H54 (cell line): ENCODE measurements at places on chromosomes 2 and 18.

- DNase-seq: no peak
Measured at GRCh38 chr2:73969356-73969755, 15.4 kb upstream of the TET3 start.

- no peak for DNase-seq
Measured at GRCh38 chr2:118246726-118247125, 158.5 kb downstream of the INSIG2 start.

- DNase-seq: no peak
Measured at GRCh38 chr18:46502444-46502843, 154.6 kb downstream of the LOXHD1 start.

- DNase-seq: no peak
Measured at GRCh38 chr2:47063538-47063930, 91.6 kb downstream of the STPG4 start.

GRCh38 chr2:207037896-207038295 is 98.6 kb downstream of the CPO start:
- DNase-seq: no peak

DNA sequence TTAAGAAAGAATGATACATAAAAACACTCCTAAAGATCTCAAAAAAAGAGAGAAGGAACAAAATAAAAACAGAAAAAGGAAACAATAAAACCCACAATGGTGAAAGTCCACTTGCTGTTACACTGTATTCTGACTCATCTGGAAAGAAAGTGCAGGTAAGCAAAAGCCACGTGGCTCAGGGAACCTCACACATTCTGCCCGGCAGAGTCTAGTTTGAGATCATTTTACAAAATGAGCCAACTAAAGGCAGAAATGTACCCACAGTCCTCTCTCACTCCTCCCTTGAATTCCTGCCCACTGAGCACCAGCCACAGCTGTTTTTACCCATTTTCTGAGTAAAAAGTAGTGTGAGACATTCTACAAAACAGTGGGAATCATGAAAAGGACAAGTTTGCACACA is 10.0 kb downstream of the KCNH7 start:
- DNase-seq: no peak

GRCh38 chr2:180334514-180334913 is 327.4 kb upstream of the CWC22 start:
- DNase-seq: no peak

GRCh38 chr2:171547720-171548119 is 25.4 kb downstream of the CYBRD1 start:
- DNase-seq: no peak

DNA sequence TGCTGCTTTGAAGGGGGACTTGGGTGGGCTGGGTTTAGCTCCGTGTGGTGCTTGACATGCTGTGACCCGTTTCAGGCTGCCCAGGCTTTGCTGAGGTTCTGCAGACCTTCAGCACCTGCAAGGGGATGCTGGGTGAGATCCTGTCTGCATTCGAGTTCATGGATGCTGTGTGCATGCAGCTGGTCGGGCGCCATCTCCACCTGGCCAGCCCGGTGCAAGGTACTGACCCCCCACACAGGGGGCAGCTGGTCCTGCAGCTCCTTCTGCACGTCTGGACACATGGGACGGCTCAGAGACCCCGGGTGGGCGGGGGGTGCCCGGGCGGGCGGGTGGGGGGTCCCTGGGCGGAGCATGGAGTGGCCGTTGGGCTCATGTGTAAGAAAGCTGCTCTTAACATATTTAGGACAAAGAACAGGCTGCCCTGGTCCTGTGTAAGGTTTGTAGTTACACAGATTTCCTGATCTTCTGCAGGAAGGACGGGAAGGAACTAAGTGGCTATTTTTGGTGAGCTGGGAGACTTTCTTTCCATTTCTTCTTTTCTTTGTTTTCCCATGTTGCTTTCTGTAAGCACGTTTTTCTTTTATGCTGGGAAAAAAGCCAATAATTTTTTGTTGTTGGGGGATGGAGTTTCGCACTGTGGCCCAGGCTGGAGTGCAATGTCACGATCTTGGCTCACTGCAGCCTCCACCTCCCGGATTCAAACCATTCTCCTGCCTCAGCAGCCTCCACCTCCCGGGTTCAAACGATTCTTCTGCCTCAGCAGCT is 15.8 kb downstream of the D2HGDH start:
- no peak for DNase-seq

- no peak for DNase-seq
Measured at GRCh38 chr2:3642521-3643215, 15.3 kb upstream of the ALLC start.

GRCh38 chr2:168611091-168611490 is 155.0 kb downstream of the CERS6 start:
- no peak for DNase-seq

DNA sequence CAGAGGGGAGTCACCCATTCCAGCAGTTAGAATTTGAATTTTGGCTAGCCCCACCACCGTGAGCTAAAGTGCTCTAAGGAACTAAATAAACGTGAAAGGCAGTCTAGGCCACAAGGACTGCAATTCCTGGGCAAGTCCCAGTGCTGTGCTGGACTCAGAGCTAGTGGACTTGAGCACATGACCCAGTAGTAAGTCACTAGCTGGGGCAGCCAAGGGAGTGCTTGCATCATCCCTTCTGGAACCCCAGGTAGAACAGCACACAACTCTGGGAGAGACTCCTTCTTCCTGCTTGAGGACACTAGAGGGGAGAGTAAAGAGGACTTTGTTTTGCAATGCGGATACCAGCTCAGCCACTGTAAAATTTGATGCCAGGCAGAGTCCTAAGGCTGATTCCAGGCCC is 672.2 kb downstream of the CPS1 start:
- no peak for DNase-seq

DNA sequence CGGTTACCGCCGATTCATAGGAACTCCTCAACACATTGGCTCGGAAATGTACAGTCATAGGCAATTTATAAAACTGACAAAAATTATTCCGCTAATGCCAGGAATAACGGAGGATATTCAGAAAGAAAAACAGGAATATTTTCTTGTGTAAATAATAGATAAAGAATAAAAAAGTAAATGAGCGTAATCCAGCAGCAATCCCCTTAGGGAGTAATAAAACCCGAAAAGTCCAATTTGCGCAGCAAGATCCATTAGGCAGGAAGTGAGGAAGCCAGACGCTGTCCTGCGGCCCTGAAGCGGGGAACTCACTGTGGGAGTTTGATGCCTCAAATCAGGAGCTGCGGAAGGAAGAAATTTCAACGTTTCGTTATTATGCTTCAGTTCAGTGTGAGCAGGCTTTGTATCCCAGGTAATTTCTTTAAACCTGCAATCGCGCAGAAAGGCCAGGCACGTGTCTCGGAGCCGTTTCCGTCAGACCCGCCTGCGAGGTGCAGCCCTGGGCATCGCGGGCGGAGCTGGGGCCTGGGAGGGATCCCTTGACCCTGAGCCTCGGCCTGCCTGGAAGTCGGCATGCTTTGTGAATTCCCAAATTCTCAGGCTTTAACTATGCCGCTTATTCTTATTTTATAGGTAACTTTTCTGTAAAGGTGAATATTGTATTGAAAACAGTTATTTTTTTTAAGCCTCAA is 180.9 kb upstream of the ALKAL2 start:
- DNase-seq: no peak

GRCh38 chr2:34567128-34567527 is 968.0 kb upstream of the FAM98A start:
- DNase-seq: no peak

- no peak for DNase-seq
Measured at GRCh38 chr2:175187378-175187777, 5.9 kb upstream of the ATP5MC3 start.

- no peak for DNase-seq
Measured at GRCh38 chr18:47873625-47874024, 56.8 kb downstream of the SMAD2 start.

- no peak for DNase-seq
Measured at GRCh38 chr2:51027442-51027841, 4.5 kb downstream of the NRXN1 start.

- peak; percentile 44 for DNase-seq
Measured at GRCh38 chr18:48153613-48154481, 223.4 kb upstream of the SMAD2 start.

GRCh38 chr2:25620711-25621110 is 52.7 kb downstream of the DTNB start:
- no peak for DNase-seq

DNA sequence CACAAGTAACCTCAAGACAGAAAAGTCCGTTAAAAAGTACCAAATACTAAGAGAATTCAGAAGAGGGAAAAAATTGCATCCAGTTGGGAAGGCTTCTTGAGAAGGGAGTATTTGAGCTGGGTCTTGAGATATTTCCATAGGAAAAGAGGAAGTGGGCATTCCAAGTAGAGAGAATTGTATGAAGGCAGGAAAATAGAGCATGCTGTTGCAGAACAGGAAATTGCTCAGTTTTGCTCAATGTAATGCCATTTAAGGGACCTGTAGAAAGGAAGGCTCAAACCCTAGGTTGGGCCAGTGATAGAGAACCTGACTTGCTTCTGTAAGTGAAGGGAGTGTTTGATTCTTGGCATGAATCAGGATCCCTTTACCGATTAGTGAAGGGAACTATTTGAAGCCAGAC is 1.0 kb upstream of the ZC3H8 start:
- no peak for DNase-seq

GRCh38 chr2:37344453-37345361 is at the start of gene QPCT:
TSS of gene QPCT (plus strand) at chr2:37344630. CDS start at chr2:37344732, 102 bp downstream.
- DNase-seq: peak; percentile 81

- no peak for DNase-seq
Measured at GRCh38 chr2:50402654-50402960, 629.3 kb downstream of the NRXN1 start.

DNA sequence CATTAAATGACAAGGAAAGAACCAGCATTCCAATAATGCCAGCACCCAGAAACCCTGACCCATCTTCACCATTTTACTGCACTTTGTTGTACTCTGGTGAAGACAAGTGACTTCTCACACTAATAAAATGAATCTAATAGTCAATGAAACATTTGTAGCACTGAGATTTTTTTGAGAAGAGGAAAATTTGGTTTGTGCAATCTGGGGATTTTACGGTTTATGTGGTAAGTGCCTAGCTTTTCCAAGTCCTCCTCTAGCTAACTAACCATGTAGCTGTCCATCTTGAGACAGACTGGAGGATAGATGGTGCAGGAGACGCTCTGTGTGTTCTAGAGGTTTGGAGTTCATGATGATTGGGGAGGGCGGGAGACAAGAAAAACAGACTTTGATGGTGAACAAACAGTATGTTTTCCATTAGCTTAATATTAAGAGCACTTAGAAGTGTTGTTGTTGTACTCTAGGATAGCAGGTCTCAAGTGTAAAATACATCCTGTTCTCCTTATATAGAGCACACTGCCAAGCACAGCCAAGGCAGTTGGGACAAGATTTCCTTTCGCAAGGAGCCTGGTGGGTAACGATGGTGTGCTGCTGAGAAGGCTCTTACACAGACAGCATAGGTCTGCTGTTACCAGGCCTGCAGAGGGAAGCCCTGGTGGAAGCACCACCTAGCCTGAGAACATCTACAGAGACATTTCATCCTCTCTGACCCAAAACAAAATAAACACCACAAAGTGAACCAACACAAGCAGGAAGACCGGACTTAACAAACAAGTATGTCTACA is 83.7 kb downstream of the BCL11A start:
- no peak for DNase-seq

- no peak for DNase-seq
Measured at GRCh38 chr2:64419596-64420165, 34.3 kb upstream of the LGALSL start.

GRCh38 chr2:52082646-52083045 is 1050.7 kb upstream of the NRXN1 start:
- DNase-seq: no peak

- no peak for DNase-seq
Measured at GRCh38 chr2:119352357-119352756, 14.3 kb downstream of the C2orf76 start.

DNA sequence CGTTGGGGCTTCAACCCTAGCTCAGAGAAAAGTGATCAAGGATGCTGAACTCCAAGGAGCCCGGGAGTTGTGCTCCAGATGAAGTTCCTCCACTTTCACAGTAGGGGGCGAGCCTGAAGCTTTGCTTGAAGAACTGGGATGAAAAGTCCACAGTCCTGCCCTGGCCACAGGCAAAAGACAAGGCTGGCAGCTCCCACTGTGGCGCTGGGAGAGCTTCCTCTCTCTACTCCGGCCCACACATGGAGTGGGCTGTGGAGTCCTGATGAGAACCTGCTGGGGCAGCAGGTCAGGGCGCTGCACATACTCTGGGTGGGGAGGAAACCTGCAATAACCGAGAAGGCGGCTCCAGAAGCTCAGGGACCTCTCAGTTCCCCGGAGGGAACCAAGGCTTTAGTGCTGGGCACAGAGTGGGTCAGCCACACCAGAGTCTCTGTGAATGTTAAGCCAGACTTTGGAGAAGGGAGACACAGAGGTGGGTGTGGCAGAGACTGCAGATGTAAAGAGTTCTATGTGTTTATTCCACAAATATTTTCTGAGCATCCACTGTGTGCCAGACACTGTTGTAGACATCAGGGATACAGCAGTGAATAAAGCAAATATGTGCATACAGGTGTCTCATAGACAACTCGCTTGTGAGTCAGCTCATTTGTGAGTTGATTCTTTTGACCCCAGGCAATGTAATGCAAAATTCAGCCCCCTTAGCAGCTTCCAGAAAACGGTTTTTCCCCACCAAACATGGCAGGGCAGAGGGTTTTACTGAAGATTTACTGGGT is 48.0 kb upstream of the MRPL33 start:
- no peak for DNase-seq

- DNase-seq: no peak
Measured at GRCh38 chr2:85534099-85534498, 4.9 kb upstream of the MAT2A start.

DNA sequence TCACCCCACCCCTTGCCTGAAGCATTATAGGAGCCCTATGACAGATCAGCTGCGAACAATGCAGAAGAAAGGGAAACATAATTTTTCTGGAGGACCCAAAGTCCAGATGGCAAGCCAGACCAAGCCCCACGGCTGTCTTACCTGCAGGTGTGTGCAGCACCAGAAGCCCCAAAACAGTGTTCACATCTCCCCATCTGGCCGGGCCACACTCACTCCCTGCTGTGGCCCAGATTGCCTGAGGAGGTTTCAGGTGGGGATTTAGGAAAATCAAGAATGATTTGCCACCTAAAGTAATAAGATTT is 11.7 kb upstream of the STK17B start:
- no peak for DNase-seq

GRCh38 chr2:241744028-241744754 is 9.8 kb downstream of the D2HGDH start:
- DNase-seq: no peak

- no peak for DNase-seq
Measured at GRCh38 chr2:238724728-238725127, 123.2 kb upstream of the TWIST2 start.

DNA sequence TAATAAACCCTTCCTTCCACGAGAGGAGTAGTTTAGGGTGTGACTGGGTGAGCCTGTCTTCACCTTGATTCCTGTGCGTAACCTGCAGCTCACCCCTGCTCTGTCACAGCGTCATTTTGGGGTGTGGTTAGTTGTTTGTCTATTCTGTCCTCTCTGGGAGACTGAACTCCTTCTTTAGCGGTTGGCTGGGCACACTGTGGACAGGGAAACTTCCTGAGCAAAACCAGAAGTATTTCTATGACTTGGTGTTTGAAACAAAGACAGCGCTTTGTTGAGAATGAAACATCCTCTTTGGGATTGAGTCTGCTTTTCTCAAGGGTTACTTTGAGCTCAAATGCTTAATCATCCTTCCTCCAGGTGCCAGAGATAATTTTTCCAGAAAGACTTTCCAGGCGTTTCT is 270.7 kb downstream of the HRH4 start:
- DNase-seq: no peak

- no peak for DNase-seq
Measured at GRCh38 chr2:8984855-8985254, 18.6 kb downstream of the MBOAT2 start.
